Fibroblast of skin of abdomen (primary cell): ENCODE measurements at places on chromosomes 7 and 10.

DNA sequence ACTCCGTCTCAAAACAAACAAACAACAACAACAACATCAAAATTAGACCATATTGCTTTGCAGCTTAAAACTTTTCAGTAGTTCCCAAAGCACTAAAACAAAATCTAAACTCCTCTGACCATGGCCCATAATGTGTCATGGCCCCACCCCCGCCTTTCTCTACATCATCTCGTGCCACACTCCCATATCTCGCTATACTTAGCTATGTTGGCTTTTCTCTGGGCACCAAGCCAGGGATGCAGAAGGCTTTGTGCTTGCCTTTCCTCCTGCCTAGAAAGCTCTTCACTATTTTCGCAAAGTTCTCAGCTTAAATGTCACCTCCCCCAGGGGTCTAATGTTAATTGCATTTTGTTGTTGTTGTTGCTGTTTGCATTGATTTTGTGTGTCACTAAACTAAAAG is 15.1 kb upstream of the SLC16A12 start:
- DNase-seq = peak; percentile 8

GRCh38 chr7:132613737-132614136 is 37.5 kb upstream of the PLXNA4 start:
- DNase-seq = no peak

GRCh38 chr10:108911814-108912541 is 1011.3 kb downstream of the XPNPEP1 start:
- DNase-seq = peak; percentile 79

DNA sequence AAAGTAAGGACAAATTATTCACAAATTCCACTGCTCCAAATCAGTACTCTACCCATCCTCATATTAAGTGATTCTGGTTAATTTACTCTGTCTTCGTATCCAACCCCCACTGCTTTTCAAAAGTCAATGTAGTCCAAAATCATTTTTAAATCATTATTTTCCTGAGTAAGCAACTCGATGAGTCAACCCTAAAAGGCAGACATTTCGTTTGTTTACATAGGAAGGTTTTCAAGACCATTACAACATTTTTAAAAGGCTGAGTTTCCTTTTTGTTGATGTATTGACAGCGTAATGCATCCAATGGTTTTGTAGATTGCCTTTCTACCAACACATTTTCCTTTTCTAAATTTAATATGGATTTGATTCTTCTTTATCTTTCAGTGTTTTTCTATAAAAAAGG is 523.0 kb upstream of the ANKRD30A start:
- peak; percentile 61 for DNase-seq

DNA sequence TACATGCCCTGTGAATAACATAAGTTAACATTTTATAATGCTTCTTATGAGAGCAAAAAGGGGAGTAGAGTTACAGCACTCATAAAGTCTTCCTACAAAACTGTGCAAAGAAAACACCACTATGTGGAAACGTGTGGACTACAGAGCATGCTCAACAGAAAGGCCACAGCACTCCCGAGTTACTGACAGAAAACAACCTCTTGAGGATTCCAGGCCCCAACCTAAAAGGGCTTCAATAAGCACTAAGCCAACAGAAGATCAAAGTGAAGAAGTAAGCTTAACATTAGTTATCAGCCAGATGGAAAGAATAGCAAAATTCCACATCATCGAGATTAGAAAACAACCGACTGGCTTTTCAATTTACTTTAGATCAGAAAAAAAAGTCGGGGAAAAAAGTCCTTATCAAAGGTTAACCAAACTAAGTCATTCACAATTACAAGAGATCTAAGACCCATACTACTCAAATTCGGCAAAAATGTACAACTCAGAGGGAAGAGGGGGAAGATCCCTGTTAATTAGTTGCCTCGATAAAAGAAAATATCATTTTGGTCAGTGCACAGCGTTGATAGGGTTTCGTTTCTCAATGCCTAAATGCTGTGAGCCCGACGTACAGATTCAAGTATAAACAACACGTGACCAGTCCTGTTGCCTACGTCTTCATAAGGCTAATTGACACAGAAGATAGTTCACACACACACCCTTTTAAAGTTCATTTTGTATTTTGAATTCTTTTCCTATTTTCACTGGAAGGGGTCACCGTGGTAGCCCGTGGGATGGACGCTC is 1.4 kb downstream of the KBTBD2 start:
- DNase-seq = peak; percentile 42

- DNase-seq = no peak
These were observed 5.8 kb upstream of the IL2RA start for GRCh38 chr10:6068006-6068405.

GRCh38 chr10:53440601-53441000 is 668.0 kb upstream of the MBL2 start:
- no peak for DNase-seq

DNA sequence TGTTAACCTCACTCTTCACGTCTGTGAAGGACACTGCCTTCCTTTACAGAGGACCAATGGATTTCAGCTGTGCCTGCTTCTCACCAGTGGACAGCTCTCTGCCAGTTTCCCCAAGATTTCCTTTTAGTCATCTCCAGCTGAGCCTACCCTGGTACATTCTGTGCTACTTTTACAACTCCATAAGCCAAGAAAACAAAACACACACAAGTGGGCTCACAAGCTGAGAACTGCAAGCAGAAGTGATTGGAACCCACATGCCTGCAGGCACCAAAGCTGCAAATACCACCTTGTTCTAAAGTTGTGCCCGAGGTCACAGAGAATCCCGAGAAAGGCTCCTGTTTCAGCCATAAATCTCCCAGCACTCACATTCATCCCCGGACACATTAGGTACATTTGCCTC is 636.8 kb downstream of the PHTF2 start:
- no peak for DNase-seq

DNA sequence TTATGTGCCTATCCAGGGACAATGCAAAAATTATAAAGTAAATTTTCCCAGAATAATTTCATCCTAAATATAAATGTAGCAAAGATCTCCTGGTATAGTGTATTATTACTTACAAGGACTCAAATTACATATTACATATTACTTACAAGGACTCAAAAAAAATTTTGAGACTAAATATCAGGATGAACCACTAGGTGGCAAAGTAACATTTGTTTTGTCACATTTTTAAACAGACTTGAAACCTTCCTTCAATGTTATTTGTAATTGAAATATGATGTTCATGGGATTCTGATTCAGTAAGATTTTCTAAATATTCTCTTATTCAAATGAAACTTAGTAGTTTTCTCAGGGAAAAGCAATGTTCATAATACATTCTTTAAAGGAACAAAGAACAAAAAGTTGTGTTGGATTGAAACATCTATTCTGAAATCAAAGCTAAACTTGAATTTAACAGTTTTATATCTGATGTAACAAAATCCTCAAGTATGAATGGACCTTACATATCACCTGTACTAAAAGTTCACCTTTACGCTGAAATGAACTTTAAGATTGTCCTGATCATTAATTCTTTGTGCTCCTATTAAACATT is 74.3 kb upstream of the GNAI1 start:
- peak; percentile 66 for DNase-seq

DNA sequence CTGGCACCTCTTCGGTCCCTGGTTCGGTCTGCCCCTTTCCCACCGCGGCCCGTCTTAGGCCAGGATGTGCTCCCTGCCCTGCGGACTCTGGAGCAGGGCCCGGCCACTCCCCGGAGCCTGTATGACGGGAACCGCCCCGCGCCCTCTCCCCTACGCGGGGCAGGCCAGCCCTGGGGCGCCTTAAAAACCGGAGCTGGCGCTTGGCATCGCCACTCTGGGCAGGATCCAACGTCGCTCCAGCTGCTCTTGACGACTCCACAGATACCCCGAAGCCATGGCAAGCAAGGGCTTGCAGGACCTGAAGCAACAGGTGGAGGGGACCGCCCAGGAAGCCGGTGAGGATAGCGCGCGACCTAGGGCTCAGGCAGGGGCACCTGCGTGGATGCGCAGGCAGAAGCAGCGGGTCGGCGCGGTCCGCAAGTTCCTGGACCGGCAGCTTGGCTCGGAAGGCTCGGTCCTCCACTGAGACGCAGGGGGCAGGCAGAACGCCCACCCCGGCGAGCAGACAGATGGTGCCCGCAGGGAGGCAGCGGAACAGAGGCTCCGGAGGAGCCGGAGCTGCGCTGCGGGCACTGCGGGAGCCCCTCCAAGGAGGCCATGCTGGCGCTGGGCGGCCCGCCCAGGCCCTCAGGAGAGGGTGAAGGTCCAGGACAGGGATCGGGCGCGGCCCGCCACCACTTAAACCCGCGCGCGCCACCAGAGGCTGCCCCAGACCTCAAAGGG is at the start of gene ADIRF:
ADIRF (plus strand) TSS at position 212 of the 723 bp plus-strand sequence; CDS start at position 275, 63 bp downstream.
- DNase-seq = no peak

DNA sequence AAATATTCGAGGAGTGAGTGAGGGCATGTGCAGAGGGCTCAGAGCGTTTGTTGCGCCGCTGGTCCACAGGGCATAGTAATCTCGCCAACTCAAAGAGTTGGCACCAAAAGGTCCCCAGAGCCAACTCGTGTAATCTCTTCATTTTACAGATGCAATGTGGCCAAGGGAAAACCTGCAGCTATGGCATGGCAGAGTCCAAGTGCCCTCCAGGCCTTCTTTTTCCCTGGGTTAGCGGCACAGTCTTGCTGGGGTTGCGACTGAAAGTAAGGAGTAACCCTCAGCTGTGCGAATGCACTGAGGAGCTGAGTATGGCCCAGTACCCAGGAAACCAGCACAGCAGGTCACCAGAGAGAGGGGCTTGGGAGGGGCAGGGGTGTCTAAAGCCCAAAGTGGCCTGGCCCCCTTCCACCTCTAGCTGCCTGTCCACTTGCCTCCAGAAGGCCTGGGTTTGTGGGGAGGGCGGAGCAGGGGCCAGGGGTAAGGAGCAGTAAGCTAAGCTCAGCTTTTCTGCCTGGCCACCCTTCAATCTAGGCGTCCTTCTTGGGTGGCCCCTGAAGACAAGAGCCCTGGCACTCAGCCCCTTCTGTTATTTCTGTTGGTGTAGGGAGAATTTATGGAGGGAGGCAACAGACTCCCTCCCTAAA is 3.3 kb upstream of the GAD2 start:
- DNase-seq = no peak

DNA sequence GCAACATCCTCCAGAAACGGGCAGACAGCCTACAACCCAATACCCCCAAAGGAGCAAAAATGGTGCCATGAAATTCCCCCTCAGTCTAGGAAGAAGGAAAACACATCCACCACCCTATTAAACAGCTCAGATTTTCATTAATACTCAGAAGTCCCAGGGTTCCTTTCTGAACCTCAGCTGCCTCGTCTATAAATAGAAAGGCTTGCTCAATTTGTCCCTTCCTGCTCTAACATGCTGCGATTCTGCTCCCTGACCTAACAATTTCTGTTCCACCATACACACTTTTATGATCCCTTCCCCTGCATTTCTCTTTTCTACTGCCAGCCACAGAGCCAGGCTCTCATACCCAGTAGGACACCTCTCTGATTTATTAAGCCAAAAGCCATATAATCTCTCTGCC is 68.1 kb downstream of the MTERF1 start:
- DNase-seq = no peak

GRCh38 chr10:269440-270074 is 134.3 kb downstream of the ZMYND11 start:
- no peak for DNase-seq

DNA sequence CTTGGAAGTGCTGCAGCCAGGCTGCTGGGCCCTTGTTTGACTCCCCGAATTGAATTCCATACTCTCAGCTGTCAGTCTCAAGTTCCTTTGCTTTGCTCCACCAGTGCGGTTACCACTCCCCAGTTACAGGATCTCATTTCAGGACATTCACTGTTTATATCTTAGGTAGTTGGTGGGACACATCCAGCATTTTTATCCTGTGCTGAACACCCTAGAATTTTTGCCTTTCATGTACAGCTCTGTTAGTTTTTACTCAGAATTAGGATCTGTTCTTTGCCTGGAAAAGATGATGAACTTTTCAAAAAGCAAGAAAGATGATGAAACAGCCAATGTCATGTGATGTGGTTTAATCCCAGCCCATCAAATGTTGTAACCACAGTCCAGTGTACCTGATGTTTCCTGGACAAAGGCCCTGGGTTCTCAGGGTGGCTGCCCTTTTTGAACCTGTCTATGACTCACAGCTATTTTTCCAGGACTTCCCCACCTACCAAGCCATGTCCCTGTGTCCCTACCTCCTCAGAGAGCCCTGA is 149.7 kb downstream of the NOC3L start:
- DNase-seq = peak; percentile 24

- no peak for DNase-seq
These were observed 26.1 kb downstream of the IL15RA start for GRCh38 chr10:5951167-5951711.

DNA sequence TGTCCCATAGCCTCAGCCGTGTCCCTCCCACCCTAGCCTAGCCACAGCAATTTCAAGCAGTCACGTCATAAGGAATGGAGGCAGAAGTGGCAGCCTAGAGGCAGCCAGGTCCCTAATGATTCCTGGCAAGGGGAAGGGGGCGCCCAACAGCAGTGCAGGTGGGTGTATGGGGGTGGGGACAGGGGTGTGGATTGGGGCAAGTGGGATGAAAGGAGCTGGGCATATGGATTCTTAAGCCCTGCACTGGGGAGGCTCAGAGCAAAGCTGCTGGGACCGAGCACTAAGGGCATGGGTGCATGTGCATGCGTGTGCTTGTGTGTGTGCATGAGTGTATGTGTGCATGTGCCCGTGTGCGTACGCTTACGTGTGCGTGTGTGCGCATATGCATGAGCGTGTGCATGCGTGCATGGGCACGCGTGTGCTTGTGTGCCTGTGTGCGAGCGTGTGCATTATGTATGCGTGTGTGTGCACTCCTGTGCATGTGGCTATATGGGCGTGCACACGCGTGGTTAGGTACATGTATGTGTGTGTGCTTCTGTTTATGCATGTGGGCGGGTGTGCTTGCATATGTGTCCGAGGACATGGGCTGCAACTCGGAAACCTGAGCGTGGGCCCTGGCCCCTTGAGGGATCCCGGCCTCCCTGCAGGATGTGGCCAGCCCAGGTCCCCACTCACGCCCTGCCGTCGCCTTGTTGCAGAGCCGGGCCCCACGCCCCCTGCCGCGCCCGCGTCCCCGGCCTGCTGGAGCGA is 34.1 kb downstream of the SH2B2 start:
- no peak for DNase-seq

- peak; percentile 47 for DNase-seq
These were observed 28.2 kb upstream of the AKAP9 start for GRCh38 chr7:91912494-91912893.

GRCh38 chr10:67257018-67257417 is 331.2 kb downstream of the LRRTM3 start:
- no peak for DNase-seq

DNA sequence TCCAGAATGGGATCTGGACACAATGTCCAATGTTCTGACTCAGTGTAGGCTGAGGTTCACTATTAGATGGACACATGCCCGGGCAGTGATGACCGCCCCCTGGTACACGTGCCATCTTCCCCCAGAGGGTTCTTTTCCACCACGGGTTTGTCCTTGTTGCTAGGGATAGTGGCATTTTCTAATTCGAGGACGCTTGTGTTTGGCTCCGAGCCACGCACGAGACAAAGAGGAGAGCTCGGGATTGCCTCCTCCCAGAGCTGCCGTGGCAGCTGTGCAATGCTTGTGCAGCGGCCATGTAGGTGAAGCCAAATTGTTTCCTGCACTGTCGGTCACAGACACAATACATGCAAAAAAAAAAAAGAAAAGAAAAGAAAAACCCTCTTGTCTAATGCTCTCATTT is 207.5 kb downstream of the PAXIP1 start:
- no peak for DNase-seq

- DNase-seq = no peak
These were observed 37.7 kb upstream of the FAM3C start for GRCh38 chr7:121433775-121434174.
